ENCODE measurements at places on chromosomes 3 and 15. TPM values are rescaled to one million over a fixed set of nuclear protein-coding genes. Genes with fewer than 3 reads are reported as not detected.
A peak's percentile ranks its signal among the peaks of the same experiment; 100 is the strongest.

The CRABP1 gene
- total RNA-seq = not detected

GRCh38 chr15:51075826-51076523 lies 18.7 kb downstream of the TNFAIP8L3 start:
- no peaks in the 10 kb centered on the region for H3K27me3 ChIP-seq
- DNase-seq = no peak
- H3K4me3 ChIP-seq = no peak overlapping the region
- H3K4me1 ChIP-seq = no peaks in the 10 kb centered on the region
- no peak overlapping the region for H3K27ac ChIP-seq

The SLC12A1 gene
- not detected for total RNA-seq

The SPATA12 gene
- total RNA-seq = not detected

DNA sequence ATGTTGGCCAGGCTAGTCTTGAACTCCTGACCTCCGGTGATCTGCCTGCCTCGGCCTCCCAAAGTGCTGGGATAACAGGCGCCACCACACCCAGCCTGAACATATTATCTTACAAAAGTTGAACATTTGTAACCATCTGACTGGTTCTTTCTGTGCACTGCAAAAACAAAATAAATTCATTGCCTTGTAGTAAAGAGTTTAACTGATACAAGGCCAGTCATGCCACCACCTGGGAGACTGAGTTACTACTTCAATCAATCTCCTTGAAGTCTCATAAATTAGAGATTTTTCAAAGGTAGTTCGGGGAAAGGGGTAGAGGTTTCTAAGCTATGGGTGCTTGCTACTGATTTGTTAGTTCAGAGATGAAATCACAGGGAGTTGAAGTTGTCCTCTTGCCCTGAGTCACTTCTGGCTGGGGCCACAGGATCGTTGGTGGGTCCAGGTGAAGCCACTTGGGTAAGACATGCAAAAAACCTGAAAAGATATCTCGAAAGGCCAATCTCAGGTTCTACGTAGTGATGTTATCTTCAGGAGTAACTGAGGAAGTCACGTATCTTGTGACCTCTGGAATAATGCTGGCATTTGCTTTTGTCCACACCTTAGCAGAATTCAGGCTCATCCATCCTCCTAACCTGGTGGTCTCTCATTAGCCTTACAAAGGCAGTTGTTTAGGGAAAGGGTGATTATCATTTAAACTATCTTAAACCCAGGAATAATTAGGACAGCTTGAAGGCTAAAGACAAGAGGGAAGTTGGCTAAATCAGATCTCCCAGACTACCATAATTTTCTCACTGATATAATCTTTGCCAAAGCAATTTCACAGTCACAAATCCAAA lies 33.7 kb downstream of the ZBTB11 start:
- DNase-seq = no peak
- H3K27me3 ChIP-seq = no peaks in the 10 kb centered on the region
- H3K27ac ChIP-seq = no peak overlapping the region
- H3K36me3 ChIP-seq = peaks cover 3% of the 10 kb centered on the region
- H3K4me1 ChIP-seq = no peaks in the 10 kb centered on the region
- no peak overlapping the region for H3K4me3 ChIP-seq

GRCh38 chr3:123076496-123077418 lies 9.9 kb downstream of the PDIA5 start:
- peak overlapping the region; percentile 71 for H3K27ac ChIP-seq
- no peaks in the 10 kb centered on the region for H3K36me3 ChIP-seq
- no peak overlapping the region for H3K4me3 ChIP-seq
- no peaks in the 10 kb centered on the region for H3K27me3 ChIP-seq
- DNase-seq = peak; percentile 56

DNA sequence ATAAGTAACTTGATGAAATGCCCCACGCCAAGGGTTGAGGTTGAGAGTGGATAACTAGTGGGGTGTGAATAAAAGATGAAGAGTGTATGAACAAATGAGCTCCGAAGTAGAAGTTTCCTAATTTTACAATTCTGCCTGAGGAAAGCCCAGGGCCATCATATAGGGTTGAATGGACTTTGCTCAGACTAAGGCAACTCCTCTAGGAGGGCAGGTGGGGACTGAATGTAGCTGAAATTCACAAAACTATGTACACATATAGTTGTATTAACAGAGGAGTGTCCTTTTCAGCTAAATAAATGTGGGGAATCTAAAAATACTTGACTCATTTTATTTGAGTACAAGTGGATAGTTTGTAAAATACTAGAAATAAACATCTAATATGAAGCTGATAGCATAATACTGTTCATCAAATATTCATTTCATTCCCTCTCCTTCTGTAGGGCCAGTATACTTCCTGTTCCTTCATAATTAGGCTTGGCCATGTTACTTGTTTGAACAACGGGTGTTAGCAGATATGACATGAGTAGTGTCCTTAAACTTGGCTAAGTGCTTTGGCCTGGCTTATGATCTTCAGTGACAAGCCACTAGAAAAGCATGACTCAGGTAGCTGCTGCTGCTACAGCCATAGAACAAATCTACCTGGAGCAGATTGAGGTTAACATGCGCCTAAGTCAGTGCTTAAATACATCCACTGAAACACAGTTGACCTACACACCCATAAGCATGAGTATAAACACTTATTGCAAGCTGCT lies 26.5 kb downstream of the PLSCR1 start:
- DNase-seq = no peak
- H3K36me3 ChIP-seq = peaks cover 84% of the 10 kb centered on the region
- H3K4me1 ChIP-seq = peaks cover 14% of the 10 kb centered on the region

GRCh38 chr15:75202251-75203016 lies 752 bp downstream of the C15orf39 start:
- peaks cover 37% of the 10 kb centered on the region for H3K4me1 ChIP-seq
- no peaks in the 10 kb centered on the region for H3K27me3 ChIP-seq
- H3K4me3 ChIP-seq = peak overlapping the region; percentile 95
- peak; percentile 95 for DNase-seq
- peak overlapping the region; percentile 97 for H3K27ac ChIP-seq

- no peak for DNase-seq
- peak overlapping the region; percentile 37 for H3K27ac ChIP-seq
- no peaks in the 10 kb centered on the region for H3K27me3 ChIP-seq
- peaks cover 18% of the 10 kb centered on the region for H3K4me1 ChIP-seq
- no peak overlapping the region for H3K4me3 ChIP-seq
- no peaks in the 10 kb centered on the region for H3K36me3 ChIP-seq
Measured at GRCh38 chr3:64380546-64380945, 155.3 kb upstream of the PRICKLE2 start.

DNA sequence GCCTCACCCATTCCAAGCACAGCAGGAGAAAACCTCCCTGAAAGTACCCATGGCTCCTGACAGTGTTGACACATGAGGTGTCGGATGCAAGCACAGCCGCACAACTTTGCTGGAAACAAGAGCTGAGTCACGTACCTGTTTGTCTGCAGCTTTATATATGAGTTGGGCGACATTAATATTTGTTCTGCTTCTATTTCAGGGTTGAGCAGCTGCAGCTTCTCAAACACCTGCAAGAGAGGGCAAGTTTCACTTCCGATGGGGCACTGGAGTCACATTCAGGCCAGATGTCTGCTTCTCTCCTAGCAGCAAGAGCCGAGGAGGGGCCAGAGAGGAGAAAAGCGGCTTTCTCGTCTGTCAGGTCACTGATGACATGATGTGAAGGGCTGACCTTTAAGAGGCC lies 88.0 kb downstream of the NUP210 start:
- peaks cover 5% of the 10 kb centered on the region for H3K36me3 ChIP-seq
- no peak for DNase-seq
- no peaks in the 10 kb centered on the region for H3K4me1 ChIP-seq
- H3K4me3 ChIP-seq = no peak overlapping the region

DNA sequence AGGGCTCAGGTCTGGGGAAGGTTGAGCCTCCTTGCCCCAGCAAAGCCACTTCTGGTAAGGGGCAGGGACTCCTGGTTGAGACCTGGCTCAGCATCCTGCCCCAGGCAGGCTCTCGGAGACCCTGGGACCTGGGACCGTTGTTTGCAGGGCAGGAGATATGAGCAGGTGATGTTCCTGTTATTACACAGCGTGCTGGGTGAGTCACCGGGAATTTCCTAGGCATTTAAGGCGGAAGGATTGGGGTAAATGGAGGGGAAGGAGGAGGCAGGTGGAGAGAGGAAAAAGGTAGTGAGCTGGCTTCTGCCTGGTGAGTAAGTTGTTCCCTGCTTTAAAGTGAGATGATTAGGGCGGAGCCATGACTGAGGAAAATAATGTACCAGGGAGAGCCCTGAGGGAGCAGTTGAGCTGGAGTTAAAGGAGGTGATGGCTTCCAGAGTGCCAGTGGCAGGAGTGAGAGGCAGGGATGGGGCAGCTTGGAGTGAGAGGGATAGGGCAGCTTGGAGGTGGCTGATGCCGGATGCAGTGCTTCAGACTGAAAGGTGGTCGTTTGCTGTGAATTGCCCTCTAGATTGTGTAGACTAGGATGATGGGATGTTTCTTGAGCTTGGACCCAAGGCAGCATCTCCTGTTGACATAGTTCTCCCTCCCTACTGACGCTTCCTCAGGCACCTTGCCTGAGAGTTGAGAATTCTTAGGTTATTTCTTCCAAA lies 79.4 kb downstream of the AAGAB start:
- DNase-seq = no peak
- H3K27me3 ChIP-seq = no peaks in the 10 kb centered on the region
- H3K4me3 ChIP-seq = no peak overlapping the region
- H3K4me1 ChIP-seq = peaks cover 25% of the 10 kb centered on the region
- H3K36me3 ChIP-seq = peaks cover 5% of the 10 kb centered on the region

The BTD gene
- 6.8 TPM for total RNA-seq

Data from upper lobe of left lung (tissue), 6 donors.